Heart left ventricle (tissue), 16 donors: ENCODE measurements at places on chromosomes 6 and 20. TPM values are rescaled to one million over a fixed set of nuclear protein-coding genes. Genes with fewer than 3 reads are reported as not detected.

GRCh38 chr20:54266844-54267243 lies 59.0 kb downstream of the PFDN4 start:
- no peaks in the 10 kb centered on the region for H3K4me1 ChIP-seq
- no peak for DNase-seq
- no peaks in the 10 kb centered on the region for H3K36me3 ChIP-seq
- H3K27ac ChIP-seq: no peak overlapping the region
- H3K4me3 ChIP-seq: no peak overlapping the region

- H3K4me1 ChIP-seq: no peaks in the 10 kb centered on the region
- H3K27ac ChIP-seq: peak overlapping the region; percentile 78
- no peaks in the 10 kb centered on the region for H3K36me3 ChIP-seq
- peak; percentile 82 for DNase-seq
- peak overlapping the region; percentile 74 for H3K4me3 ChIP-seq
- H3K27me3 ChIP-seq: no peaks in the 10 kb centered on the region
Observed at GRCh38 chr6:151240036-151240685, 394 bp downstream of the AKAP12 start.

The IP6K3 gene
- 29.1 TPM for total RNA-seq

The IMPG1 gene
- total RNA-seq: not detected

- no peak overlapping the region for H3K4me3 ChIP-seq
- no peaks in the 10 kb centered on the region for H3K27me3 ChIP-seq
- H3K36me3 ChIP-seq: no peaks in the 10 kb centered on the region
- H3K4me1 ChIP-seq: no peaks in the 10 kb centered on the region
- H3K27ac ChIP-seq: no peak overlapping the region
Observed at GRCh38 chr6:152364866-152365265, 272.3 kb downstream of the SYNE1 start.

DNA sequence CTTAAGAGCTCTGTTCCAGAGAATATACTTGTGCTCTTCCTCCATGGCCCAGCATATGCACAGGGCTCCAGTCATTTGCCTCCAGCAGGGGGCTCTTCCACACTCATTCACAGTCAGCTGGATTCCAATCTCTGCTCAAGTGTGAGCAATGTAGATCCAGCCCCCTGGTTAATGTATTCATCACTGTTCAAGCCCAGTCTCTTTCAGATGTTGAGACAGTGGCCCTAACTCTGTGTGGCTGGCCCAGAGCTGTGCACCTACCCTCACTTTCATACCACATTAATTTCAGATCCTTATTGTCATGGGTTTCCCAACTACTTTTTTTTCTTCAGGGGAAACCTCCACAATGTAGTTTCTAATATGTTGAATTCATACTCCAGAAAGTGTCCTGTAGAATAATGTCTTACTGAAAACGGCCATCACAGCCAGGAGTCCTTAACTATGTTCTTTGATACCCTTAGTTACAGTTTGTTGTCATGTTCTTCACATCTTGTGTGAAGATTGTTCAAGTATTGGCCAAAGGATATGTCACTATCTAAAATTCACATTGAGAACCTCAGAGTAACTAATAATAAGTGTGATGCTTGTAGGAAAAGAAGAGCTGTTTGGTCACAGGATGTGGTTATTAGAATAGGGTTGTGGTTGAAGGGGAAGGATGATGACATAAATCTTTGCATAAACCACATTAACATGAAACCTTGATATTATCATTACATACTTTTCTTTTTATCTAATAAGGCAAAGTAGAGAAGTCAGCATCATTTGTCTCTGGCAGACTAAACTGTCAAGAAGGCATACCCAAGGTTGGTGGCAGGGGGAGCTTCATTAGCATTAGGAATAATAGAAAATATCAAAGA lies 14.4 kb upstream of the HLA-DQA1 start:
- no peak overlapping the region for H3K4me3 ChIP-seq
- H3K4me1 ChIP-seq: peaks cover 2% of the 10 kb centered on the region
- peak; percentile 28 for DNase-seq
- H3K27me3 ChIP-seq: no peaks in the 10 kb centered on the region

DNA sequence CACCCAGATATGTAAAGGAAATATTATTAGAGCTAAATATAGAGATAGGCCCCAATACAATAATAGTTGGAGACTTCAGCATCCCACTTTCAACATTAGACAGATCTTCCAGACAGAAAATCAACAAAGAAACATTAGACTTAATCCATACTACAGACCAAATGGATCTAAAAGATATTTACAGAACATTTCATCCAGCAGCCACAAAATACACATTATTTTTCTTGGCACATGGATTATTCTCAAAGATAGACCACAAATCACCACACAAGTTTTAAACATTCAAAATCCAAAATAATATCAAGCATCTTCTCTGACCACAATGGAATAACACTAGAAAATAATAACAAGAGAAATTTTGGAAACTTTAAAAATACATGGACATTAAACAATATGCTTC lies 1159.1 kb upstream of the CITED2 start:
- no peak overlapping the region for H3K27ac ChIP-seq
- no peaks in the 10 kb centered on the region for H3K27me3 ChIP-seq
- no peak for DNase-seq

The RIPPLY2 gene
- not detected for total RNA-seq

The SSTR4 gene
- not detected for total RNA-seq

- no peaks in the 10 kb centered on the region for H3K36me3 ChIP-seq
- H3K4me1 ChIP-seq: no peaks in the 10 kb centered on the region
- H3K4me3 ChIP-seq: no peak overlapping the region
- DNase-seq: no peak
- no peaks in the 10 kb centered on the region for H3K27me3 ChIP-seq
- no peak overlapping the region for H3K27ac ChIP-seq
Observed at GRCh38 chr6:79127660-79128059, 49.6 kb upstream of the PHIP start.

GRCh38 chr20:6562111-6562510 lies 205.4 kb upstream of the BMP2 start:
- no peaks in the 10 kb centered on the region for H3K27me3 ChIP-seq
- DNase-seq: no peak
- H3K4me3 ChIP-seq: no peak overlapping the region
- H3K4me1 ChIP-seq: no peaks in the 10 kb centered on the region
- no peaks in the 10 kb centered on the region for H3K36me3 ChIP-seq

The L3MBTL1 gene
- 3.0 TPM for total RNA-seq

- no peaks in the 10 kb centered on the region for H3K36me3 ChIP-seq
- no peak overlapping the region for H3K4me3 ChIP-seq
- no peak overlapping the region for H3K27ac ChIP-seq
- H3K27me3 ChIP-seq: no peaks in the 10 kb centered on the region
Observed at GRCh38 chr6:115203381-115203780, 857.3 kb downstream of the FRK start.

DNA sequence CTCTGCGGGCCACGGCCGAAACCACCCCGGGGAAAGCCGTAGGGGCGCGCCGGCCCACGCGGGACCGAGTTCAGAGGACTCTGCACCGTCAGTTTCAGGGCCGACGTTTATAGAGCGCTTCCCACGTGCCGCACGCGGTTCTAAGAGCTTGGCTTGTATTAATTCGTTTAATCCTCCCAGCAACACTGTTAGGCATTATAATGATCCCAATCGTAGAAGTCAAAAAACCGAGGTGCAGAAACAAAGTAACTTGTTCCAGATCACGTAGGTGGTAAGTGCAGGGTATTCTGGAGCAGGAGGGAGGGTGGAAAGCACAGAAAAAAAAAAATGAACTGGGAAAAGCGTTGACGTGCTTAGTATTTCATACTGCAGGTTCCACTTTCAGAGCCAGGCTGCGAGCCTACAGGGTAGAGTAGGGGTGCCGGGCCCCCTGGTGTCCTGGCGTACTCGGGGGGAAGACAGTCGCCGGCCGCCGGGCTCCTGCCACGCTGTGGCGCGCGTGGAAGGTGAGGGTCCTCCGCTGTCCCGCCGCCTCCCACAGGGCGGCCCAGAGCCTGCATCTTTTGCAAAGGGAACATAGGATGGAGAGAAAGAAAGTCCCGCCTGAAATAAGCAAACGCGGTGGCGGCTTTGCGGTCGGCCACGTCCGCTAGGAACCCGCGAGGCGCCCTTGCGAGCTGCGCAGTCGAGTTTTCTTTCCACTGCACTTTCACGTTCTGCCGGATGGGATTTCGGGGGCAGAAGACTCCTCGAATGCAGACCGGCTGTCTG lies 10.2 kb upstream of the FOXF2 start:
- H3K4me1 ChIP-seq: peaks cover 25% of the 10 kb centered on the region
- H3K27me3 ChIP-seq: peaks cover 98% of the 10 kb centered on the region
- no peak overlapping the region for H3K27ac ChIP-seq
- DNase-seq: no peak

DNA sequence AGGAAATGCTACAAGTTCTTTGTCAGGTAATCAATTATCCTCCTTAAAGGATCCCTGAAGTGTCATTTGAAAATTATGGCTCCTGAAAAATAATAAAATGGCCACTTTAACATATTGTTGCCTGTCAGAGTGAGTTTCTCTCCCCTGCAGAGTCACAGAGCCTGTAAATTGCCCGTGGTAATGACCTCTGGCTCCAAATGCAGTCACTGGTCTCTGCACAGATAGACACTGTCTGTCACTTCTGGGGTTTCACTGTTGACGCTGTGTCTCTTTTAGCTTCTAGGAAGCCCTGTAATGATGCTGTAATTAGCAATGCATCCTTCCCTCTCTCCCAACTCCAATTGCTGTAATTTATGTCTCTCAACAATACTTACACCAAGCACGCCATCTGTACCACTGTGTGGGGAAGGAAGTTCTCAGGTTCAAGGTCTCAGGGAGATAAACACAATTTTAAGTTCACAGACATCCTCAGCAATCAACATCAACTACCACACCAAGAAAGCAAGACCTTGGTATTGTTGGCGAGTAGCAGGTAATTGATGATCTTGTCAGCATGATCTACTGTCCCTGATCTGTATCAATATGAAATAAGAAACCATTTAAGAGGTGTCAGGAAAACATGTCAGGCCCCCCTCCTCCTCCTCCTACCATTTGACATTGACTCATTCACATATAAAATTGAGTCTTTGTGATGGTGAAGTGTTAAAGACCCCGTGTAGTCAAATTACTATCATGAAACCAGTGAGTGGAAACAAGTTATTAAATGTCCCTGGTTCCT lies 91.2 kb upstream of the SULF2 start:
- H3K27ac ChIP-seq: no peak overlapping the region
- H3K4me1 ChIP-seq: no peaks in the 10 kb centered on the region
- H3K27me3 ChIP-seq: no peaks in the 10 kb centered on the region
- no peak overlapping the region for H3K4me3 ChIP-seq
- no peaks in the 10 kb centered on the region for H3K36me3 ChIP-seq

DNA sequence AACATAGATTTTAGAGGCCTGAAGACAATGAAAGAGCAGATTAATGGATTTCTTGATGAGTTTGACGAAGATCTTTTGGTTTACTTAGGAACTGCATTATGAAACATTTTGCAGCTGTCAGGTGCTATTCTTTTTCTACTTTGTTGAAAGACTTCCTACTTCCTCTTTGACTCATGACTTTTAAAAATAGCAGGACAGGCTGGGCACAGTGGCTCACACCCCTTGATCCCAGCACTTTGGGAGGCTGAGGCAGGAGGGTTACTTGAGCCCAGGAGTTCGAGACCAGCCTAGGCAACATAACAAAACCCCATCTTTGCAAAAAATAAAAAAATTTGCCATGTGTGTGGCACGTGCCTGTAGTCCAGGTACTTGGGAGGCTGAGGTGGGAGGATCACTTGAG lies 52.0 kb downstream of the ITCH start:
- H3K4me1 ChIP-seq: peaks cover 8% of the 10 kb centered on the region
- no peak for DNase-seq
- no peak overlapping the region for H3K27ac ChIP-seq
- H3K4me3 ChIP-seq: no peak overlapping the region

The AURKA gene
- 8.7 TPM for total RNA-seq

GRCh38 chr6:47545223-47545622 lies 67.6 kb downstream of the CD2AP start:
- H3K27me3 ChIP-seq: no peaks in the 10 kb centered on the region
- H3K36me3 ChIP-seq: no peaks in the 10 kb centered on the region
- H3K4me1 ChIP-seq: no peaks in the 10 kb centered on the region
- DNase-seq: no peak
- no peak overlapping the region for H3K27ac ChIP-seq
- H3K4me3 ChIP-seq: no peak overlapping the region

The SMPDL3A gene
- total RNA-seq: 5.3 TPM

DNA sequence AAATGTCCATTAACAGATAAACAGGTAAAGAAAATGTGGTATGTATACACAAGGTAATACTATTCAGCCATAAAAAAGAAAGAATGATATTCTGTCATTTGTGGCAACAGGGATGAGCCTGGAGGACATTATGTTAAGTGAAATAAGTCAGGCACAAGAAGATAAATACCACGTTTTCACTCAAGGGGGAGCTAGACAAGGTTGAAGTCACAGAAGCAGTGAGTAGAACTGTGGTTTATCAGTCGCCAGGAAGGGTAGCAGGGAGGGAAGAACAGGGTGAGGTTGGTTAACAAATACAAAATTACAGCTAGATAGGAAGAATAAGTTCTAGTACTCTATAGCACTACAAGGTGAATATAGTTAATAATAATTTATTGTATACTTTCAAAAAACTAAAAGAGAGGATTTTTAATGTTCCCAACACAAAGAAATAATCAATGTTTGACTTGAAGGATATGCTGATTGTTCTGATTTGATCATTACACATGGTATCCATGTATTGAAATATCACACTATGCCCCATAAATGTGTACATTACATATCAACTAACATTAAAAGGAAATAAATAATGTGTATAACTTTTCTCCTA lies 21.1 kb downstream of the RTN4IP1 start:
- H3K4me1 ChIP-seq: no peaks in the 10 kb centered on the region
- peaks cover 25% of the 10 kb centered on the region for H3K36me3 ChIP-seq
- no peaks in the 10 kb centered on the region for H3K27me3 ChIP-seq
- no peak overlapping the region for H3K27ac ChIP-seq

DNA sequence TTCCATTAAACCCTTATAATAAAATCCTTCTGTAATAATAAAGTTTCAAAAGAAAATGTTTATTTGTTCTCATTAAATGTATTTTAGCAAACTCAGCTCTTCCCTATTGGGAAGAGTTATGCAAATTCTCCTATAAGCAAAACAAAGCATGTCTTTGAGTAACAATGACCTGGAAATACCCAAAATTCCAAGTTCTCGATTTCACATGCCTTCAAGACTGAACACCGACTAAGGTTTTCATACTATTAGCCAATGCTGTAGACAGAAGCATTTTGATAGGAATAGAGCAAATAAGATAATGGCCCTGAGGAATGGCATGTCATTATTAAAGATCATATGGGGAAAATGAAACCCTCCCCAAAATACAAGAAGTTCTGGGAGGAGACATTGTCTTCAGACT lies 3.8 kb downstream of the IL17A start:
- DNase-seq: no peak
- H3K27me3 ChIP-seq: no peaks in the 10 kb centered on the region
- H3K27ac ChIP-seq: no peak overlapping the region

GRCh38 chr20:46984405-46984804 lies 89.8 kb downstream of the EYA2 start:
- no peaks in the 10 kb centered on the region for H3K36me3 ChIP-seq
- no peaks in the 10 kb centered on the region for H3K27me3 ChIP-seq
- no peak for DNase-seq
- H3K4me3 ChIP-seq: no peak overlapping the region

- no peak overlapping the region for H3K4me3 ChIP-seq
- no peak overlapping the region for H3K27ac ChIP-seq
- DNase-seq: no peak
- H3K4me1 ChIP-seq: no peaks in the 10 kb centered on the region
Observed at GRCh38 chr6:1716396-1716795, 106.7 kb downstream of the FOXC1 start.

The PIGU gene
- total RNA-seq: 13.7 TPM
